ENCODE measurements at places on chromosomes 11 and 22.

DNA sequence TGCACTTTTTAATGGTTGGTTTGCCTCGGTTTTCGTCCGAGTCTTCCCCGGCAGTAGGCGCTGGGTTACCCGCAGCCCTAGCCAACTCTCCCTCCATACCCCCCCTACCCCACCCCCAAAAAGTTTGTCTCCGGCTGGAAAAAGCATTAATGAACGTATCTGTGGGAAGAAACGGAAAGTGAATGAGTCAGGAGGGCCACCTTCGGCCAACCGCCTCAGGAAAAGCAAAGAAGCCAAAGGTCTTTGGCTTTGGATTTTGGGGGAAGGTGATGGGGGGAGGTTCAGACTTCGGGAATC lies 508 bp upstream of the FLI1 start:
- no peak for DNase-seq

DNA sequence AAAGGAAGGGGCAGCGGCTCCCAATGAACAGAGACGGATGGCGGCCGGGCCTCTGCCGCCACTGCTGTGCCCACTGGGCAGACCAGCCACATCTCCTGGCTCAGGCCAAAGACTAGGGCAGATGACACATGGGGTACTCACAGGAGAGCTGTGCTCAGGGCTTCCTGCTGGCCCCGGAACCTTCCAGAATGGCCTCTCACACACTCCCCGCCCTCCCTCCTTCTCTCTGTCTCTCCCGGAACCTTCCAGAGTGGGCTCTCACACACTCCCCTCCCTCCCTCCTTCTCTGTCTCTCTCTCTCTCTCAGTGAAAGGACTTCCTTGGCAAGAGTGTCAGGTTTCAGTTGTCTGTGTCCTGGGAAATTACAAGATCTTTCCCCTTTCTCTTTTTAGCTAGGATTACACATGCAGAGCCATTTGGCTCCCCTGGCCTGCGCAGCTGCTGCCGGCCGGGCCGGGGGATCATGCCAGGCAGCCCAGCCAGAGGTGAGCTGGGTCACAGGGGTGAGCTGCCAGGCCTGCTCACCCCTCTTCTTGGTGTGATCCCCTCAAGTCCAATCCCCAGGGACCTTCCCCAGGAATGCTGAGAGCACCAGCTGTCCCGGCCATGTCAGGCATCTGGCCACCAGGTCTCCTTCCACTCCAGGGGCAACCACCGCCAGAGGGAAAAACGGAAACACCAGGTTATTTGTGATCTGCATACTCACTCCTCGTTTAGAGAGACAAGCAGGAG lies 45.3 kb upstream of the ADA2 start:
- peak; percentile 70 for DNase-seq

- no peak for DNase-seq
These were observed 24.6 kb downstream of the FLRT1 start for GRCh38 chr11:64060263-64060860.

DNA sequence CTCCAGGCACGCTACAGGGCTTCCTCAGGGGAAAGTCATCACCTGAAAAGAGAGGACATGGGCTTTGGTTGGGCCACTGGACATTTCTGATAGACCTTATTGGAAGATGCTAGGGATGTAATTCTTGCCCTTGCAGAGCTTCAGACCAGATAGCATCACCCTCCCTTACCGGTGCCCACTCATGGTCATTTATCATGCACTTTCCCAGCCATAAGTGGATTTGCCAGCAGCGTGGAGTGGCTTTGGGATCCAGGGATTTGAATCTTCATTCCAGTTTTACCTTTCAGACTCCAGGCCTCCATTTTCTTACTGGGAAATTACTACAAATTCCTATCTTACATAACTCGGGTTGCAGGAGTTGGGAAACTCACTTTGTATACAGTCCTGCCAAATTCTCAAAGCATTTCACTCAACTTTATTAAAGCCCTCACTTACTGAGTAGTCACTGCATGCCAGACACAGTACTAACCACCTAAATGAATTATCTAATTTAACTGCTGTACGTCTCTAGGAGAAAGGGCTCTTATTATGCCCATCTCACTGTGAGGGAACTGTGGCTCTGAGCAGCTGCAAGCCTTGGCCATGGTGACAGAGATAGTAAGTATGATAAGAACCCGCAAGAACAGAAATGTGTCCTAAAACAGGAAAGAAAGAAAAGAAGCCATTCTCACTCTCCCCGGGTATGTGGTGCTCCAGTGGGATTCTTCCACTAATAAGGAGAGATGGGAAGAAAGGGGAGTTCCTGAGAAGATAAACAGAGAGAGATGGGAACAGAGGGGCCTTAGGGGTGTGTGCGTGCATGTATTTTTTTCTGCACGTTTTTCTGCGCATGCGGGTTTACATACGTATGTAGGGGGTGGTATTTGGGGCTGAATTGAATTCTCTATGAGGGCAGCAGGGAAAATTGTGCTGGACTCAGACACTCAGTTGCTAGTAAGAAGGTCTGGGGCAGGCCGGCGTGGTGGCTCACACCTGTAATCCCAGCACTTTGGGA lies 9.7 kb downstream of the CHRM1 start:
- DNase-seq, result no peak

GRCh38 chr11:86863476-86863875 lies 63.1 kb downstream of the PRSS23 start:
- DNase-seq, result no peak

GRCh38 chr11:115333949-115334348 lies 170.3 kb downstream of the CADM1 start:
- DNase-seq, result no peak

- DNase-seq, result no peak
These were observed 45.8 kb upstream of the LIN7C start for GRCh38 chr11:27552341-27552740.

- peak; percentile 23 for DNase-seq
These were observed 279.9 kb downstream of the TENM4 start for GRCh38 chr11:79160791-79161403.

- peak; percentile 96 for DNase-seq
These were observed 23.5 kb upstream of the PICK1 start for GRCh38 chr22:38033522-38034277.

- DNase-seq, result no peak
These were observed at the start of gene CECR2 for GRCh38 chr22:17369439-17370025. Gene CECR2, plus strand, starts transcription at chr22:17369460. Its CDS starts 324 bp downstream, at chr22:17369784.

DNA sequence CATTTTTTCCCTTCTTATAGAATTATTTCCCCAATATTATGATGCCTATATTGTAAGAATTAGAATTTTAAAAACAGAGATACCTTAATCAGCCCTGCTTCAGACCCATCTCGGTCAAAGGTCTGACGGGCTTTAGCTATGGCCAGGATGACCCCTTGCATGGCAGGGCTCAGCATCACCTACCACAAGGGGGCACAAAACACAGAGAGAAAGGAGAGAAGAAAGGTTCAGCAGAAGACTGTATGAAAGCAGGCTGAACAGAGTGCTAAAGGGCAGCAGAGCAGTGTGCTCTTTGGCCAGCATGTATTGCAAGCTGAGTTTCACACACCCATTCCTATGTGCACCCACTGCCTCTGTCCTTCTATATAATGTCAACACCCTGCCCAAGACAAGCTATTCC lies 26.8 kb downstream of the CLDN25 start:
- DNase-seq, result no peak

DNA sequence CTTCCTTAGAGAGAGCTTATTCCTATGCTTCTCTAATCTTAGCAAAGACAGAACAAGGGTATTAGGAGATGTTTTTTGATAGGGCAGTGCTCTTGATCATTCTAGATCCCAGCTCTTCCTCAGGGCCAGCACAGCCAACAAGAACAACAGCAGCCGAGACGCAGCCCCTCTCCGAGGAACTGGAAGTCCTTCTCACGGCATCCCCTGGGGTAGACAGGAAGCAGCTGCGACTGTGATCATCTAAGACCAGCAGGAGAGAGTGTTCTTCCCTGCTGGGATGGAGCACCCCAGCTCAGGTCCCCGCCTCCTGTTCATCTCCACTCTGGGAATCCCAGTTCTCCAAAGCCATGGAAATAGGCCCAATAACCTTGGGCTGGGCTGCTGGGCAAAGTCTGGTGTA lies 29.6 kb downstream of the IRAG1 start:
- no peak for DNase-seq

DNA sequence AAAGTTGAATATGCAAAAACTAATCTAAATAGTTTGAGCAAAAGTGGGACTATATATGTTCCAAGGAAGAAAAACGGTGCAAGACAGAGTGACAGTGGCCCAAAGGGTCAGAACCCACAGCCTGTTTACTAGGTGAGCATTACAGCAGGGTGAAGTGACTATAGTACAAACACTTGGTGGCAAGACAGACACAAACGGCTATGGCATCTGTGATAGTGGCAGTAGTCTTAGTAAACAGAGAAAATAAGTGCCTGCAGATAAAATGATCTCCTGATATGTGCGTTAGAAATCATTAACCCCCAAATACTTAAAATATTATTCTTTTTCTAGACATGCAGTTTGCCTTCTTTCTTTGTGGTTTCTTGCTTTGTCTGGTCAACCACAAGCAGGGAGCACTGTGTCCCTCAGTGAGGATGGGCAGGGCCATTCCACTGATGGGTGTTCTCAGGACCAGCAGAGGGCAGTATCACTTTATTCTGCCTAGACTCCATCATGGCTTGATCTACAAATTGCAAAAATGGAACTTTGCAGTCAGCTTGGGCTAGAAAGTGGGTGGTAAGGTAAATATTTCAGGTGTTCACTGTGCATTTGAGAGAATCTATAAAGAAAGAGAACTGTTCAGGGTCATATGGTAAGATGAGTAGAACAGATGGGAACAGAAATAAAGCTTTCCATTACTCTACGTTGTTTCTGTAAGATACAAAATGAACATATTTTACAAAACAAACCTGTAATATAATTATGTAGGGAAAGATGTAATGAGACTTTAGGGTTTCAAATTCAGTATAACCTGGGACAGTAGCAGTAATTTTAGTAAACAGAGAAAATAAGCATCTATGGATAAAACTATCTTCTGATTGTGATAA lies 198.2 kb downstream of the SWAP70 start:
- DNase-seq, result peak; percentile 47

DNA sequence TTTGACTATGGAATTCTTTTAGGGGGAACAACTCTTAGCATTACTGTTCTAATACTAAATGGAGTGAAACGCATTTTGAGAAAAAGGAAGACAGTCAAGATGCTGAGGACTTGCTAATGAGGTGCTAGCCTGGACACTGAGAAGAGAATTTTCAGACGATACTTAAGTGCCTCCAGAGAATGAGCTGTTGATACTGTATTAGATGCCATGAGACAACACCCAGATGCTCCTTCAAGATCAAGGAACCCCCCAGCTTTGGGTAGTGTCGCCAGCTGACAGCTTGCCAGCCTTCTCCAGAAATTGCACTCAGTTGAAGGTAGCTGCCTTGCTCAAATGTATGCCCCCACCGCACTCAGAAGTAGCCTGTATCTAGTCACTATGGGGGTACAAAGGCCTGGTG lies 52.5 kb upstream of the SLC36A4 start:
- no peak for DNase-seq

DNA sequence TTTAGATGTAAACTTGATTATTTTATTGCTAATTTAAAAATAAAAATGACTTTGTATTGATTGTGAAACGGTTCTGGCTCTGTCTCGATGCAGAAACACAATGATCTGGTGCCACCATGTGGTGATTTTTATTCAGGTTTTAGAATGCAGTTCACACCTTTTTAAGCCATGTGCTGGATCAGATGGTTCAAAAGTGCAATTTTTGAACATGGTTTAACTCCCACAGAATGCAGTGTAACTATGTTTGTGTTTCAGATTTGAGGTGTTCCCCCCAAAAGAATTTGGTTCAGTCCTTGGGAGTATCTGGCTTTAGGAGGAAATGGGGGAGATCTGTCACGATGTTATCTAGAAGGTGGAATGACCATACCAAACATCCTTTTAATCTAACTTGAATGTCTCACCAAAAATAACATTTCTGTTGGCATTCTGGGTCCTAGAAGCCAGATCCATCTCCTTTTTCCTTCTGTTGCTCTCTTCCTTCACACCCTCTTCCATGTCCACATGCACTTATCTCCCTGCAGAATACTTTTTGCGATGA lies 7.9 kb downstream of the MRPL16 start:
- DNase-seq, result peak; percentile 76

- DNase-seq, result no peak
These were observed 65.9 kb downstream of the PGR start for GRCh38 chr11:101063706-101064105.

DNA sequence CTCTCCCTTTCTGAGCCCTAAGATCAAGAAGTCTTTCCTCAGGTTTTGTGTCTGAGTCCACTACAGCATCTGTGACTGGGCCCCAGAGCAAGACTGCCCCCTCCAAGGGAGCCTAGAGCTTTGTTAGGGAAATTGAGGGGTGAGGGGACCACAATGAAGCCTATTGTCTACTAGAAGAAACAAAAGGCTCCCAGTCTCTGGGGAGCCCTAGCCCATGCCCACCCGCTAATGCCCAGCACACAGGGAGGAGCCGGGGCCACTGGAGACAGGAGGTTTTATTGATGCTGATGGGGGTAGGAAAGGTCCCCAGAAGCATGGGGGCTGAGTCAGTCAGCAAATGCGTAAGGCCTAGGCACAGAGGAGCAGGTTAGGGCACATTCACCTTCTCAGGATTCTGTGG lies 14.0 kb downstream of the RHOG start:
- DNase-seq, result peak; percentile 98

GRCh38 chr22:27801616-27802345 lies at the start of gene MN1:
Gene MN1, minus strand, starts transcription at chr22:27801756. Its CDS starts 1,213 bp downstream, at chr22:27800543.
- peak; percentile 71 for DNase-seq

DNA sequence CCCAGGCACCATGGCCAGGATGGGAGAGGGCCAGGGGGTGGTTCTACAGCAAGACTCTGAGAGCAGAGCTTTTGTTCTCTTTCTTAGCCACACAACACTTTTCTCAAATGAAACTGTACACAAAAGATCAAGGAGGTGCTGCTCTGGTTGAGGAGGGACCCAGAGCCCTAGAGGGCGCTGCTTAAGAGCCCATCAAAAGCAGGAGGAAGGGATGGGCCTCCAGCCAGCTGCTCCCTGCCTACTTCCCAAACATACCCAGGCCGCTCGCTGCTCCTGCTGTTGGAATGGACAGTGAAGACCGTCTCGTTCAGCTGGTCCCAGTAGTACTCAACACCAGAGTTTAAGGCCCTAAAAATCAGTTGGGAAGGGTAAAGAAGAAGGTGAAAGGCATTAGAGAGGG lies 18.4 kb upstream of the CHRM4 start:
- no peak for DNase-seq

DNA sequence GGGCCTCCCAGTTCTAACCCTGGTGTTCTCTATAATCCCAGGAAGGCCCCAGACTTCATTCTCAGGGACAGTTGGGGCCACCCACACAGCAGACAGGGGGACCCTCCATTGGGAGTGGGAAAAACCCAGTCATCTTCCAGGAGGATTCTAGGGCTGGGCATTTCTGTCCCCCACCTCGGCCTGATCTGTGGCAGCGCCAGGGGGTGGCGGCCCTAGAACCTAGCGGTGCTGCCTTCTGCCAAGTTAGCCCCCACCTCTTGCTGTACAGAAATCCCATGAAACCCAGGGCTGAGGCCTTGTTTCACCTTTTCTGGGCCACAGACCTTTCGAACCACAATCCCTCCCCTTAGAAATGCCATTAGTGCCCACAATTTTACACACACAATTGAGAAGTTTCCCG lies 9.6 kb downstream of the CHST1 start:
- no peak for DNase-seq

- no peak for DNase-seq
These were observed 119.4 kb upstream of the CLPB start for GRCh38 chr11:72553706-72554105.

GRCh38 chr11:22371160-22371559 lies 33.0 kb downstream of the SLC17A6 start:
- no peak for DNase-seq

GRCh38 chr11:75105462-75105925 lies 8.8 kb upstream of the OR2AT4 start:
- DNase-seq, result no peak

- no peak for DNase-seq
These were observed 206.3 kb downstream of the SNX19 start for GRCh38 chr11:130710021-130710420.

GRCh38 chr11:19060629-19061028 lies at the start of gene MRGPRX2:
Gene MRGPRX2, minus strand, starts transcription at chr11:19060717. Its CDS starts 4,315 bp downstream, at chr11:19056402.
- no peak for DNase-seq

Data from globus pallidus (tissue), 1 donor.